ENCODE measurements at places on chromosomes 3 and 15.

GRCh38 chr3:126547721-126548120 lies 11.0 kb downstream of the C3orf22 start:
- DNase-seq: no peak

DNA sequence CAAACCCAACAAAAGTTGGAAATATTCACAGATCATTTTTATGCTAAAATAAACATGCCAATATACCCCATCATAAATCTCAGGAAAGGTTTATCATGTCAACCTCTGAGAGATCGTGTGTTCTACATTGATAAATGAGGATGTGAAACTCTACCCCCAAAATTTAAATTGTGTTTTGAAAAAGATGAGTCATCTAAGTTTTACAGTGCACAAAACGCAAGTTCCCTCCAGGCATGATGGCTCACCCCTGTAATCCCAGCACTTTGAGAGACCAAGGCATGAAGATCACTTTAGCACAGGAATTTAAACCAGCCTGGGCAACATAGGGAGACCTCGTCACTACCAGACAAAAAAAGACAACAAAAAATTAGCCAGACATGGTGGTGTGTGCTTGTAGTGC lies 1487.0 kb upstream of the GBE1 start:
- DNase-seq: no peak

DNA sequence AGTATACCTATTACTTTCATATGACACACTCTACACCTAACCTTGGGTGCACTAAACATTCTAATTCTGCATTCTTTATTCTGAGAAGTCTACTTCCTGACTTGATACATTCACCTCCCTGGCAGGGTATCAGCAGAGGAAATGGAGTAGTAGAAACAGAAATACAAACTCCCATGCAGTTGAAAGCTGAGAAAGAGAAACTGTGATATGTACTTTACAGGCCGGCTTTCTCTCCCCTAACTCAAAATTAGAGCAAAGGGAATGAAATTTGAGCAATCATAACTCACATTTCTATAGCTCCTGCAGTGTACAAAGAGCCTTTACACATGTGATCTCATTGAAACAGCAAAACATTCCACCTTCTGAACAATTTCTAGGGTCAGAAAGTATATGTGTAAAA lies 135.5 kb upstream of the COL8A1 start:
- DNase-seq: no peak

DNA sequence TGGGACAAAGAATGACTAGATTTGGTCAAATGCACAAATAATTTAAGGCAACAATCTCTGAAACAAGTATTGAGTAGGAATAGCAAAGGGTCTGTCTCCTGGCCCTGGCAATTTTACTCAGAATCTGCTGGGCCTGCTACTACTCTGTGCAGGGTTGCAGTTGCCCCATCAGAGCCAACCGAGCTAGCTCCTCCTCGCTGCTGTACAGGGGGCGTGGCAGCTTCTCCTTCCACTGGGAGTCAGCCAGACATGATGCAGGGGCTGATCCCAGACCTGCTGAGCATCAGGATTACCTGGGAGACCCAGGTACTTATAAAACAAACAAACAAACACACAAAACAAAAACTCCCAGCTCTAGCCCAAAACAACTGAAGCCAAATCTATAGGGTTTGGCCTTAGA lies 30.5 kb upstream of the PXYLP1 start:
- DNase-seq: no peak

GRCh38 chr3:126130081-126130855 lies 46.3 kb upstream of the SLC41A3 start:
- DNase-seq: no peak
